Activated CD4-positive, CD25-positive, alpha-beta regulatory T cell treated with anti-CD3 and anti-CD28 coated beads, Interleukin-2, amount 50 U/mL, for 24 hours (primary cell): ENCODE measurements at places on chromosomes 4 and X.
A peak's percentile ranks its signal among the peaks of the same experiment; 100 is the strongest.

GRCh38 chrX:124010157-124010556 lies 48.7 kb downstream of the STAG2 start:
- peak; percentile 85 for ATAC-seq

GRCh38 chr4:73991742-73992000 lies 3.7 kb upstream of the PPBP start:
- ATAC-seq: no peak

DNA sequence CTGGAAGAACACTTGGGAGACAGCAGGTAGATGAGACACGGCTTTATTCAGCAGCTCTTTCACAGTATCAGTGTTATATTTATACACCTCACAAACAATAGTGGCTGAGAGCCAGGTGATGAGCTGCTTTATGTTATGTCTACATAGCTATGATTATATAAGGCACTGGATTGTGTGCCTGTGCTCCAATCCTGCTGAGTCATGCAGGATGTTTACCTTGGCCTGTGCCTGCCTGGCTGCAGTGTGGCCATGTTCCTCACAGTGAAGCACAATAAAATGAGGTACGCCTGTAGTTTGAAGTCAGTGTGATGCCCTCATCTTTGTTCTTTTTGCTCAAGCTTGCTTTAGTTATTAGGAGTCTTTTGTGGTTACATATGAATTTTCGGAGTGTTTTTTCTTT lies 31.3 kb downstream of the CXCL13 start:
- no peak for ATAC-seq

DNA sequence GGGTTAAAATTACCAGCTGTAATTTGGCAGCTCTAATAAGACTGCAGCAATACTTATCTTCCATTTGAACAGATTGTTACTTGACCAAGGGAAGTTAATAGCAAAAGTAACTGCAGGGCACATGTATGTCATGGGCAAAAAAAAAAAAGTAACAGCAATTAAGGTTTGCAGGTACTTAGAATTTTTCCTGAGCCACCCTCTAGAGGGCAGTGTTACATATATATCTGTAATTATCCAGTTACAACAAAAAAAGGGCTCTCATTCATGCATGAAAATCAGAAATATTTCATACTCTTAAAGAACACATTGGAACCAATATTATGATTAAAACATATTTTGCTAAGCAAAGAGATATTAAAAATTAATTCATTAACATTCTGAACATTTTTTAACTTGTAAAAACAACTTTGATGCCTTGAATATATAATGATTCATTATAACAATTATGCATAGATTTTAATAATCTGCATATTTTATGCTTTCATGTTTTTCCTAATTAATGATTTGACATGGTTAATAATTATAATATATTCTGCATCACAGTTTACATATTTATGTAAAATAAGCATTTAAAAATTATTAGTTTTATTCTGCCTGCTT lies 25.1 kb downstream of the XIAP start:
- ATAC-seq: no peak

DNA sequence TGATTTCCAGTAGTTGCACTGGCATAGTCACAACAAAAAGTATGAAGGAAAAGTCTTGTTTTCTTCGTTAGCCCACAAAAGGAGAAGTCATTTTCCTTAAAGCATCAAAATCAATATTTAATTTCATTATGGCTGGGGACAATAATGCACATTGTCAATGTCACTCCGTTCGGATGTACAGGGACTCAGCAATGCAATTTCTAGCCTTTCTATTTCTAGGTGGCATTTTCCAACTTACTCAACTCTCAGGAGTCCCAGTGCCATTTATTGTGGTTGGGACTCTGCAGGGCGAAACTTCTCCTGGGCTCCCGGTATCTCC lies 99.6 kb downstream of the CEP135 start:
- no peak for ATAC-seq

DNA sequence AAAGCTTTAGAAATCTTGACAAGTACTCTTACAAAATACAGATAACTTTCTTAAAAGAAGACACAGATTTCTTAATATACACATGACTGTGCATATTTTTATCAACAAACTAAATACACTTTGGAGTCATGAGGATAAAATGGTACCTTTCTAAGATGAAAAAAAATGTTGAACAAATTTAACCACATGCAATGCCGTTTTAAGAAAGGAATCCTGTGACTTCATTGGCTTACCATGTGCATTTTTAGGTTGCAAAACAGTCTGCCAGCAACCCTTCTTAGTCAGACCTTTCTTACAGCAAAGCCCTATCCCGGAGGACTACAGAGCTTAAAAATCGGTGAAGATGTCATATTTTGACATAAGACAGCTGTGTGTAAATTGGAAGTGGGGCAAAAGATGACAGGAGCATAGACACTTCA lies 51.7 kb downstream of the GASK1B start:
- no peak for ATAC-seq

GRCh38 chrX:30488092-30488491 lies 89.5 kb downstream of the TASL start:
- no peak for ATAC-seq

DNA sequence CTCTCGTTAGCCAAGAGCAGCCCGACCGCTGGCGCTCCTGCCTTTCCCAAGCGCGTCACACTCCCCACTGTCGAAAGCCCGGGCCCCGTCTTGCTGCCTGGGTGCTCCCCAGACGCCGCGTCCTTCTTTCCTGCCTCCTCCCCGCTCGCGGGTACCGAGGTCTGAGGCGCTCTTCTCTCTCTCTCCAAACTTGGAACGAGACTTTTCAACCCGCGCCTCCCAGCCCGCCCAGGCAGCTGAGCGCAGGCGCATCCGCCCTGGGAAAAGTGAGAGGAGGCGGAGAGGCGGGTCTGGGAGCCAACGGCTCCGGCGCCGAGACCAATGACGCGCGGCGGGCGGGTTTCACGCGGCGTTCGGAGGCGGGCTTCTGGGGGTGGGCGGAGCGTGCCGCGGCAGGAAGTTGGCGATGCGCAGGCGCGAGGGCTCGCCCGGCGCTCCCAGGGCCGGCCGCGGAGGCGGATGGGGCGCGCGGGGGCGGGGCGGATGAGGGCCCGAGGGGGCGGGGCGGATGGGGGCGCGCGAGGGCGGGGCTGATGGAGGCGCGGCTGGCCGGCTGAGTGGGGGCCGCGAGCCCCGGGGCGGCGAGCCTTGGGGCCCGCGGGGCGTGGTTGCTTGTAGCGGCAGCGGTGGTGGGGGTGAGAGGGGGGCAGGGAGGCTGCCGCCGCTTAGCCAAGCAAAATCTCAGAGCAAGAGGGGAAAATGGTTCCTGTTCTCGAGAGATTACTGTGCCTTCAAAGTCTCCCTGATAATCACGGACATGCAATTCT lies at the start of gene RBBP7:
TSS of gene RBBP7 (minus strand) at position 268 of the 767 bp plus-strand sequence. CDS start 309 bp downstream, outside the sequence.
- peak; percentile 79 for ATAC-seq

DNA sequence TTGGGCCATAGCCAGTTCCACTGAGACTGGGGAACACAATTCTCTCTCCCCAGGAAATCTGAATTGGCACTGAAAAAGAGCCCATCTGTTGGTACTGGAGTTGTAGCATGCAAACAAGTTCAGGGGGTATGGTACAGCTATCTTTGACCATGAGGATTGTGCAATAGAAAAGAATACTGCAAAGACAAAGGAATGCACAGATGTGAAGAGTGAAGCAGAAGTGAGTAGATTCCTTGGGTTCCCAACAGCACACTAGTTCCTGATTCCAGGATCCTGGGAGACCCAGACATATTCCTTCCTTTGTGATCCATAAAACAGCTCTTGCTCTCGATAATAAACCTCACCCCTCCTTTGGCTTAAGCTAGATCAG lies 43.3 kb upstream of the CTAG2 start:
- no peak for ATAC-seq

DNA sequence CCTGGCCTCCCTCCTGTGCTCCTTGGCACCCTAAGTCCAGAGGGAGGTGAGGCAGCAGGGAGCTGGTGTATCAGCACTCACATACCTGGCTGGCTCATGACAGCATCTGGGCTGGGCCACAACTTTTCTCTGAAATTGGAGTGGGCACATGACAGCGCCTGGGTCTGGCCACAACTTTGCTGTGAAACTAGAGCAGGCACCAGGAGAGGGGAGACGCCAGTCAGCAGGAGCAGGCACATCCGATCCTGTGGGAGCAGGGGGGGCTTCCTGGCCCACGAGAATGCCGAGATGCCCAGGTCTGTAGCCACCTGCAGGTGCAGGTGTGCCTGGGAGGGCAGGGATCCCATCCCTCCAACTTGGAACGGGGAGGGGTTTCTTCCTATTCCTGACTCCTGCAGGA lies 69.7 kb upstream of the PPP3CA start:
- ATAC-seq: no peak

DNA sequence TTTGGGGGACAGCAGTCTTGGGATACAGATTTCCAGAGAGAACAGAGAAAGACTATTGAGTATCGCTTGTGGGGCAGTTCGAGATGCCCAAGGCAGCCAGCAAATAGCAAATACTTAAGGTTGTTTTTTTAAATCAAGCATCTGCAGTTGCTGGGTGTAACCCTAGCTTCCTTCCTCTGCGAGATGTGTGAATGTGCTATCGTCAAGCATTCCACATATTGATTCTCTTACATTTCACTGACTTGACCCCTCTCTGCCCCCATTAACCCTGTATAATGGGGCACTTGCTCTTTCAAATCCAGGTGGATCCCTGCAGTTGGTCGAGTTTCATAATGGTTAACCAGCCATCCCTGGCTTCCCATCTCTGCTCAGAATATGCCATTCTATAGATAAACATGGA lies 23.5 kb downstream of the KCNE5 start:
- ATAC-seq: no peak

DNA sequence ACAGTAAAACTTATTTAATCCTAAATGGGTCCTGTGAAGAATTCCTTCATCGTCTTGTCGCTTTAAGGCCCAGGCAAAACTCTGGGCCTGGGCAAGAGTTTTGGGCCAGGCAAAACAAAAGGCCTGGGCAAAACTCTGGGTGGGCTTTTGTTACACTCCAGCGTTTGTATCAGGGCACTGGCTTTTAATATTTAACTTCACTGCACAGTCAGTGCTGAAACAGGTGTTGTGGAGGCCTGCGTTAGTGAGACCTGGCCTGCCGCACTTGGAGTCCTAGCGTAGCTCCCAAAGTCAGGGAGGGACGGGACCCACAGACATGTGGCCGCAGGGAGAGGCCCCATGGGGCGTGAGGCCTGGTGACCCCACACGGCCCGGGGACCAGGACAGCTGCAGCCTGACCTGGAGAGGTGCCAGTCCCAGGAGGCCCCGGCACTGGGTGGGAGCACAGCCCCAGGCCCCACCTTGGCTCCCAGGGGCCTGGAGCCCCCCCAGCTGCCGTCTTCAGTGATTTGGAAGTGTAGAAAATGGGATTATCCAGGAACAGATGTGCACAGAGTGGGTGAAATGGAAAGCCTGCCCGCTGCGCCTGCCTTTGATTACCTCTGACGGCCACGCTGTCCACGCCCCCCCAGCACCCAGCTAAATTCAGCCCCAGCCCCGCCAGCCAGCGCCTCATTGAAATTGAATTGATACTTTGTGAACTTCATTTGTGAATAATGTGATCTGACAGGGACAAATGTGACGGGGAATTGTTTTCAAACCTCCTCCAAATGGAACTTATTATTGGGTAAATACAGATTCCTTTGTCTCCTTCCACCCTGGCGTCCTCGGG lies 132.9 kb upstream of the NKX1-1 start:
- ATAC-seq: no peak

GRCh38 chrX:46321676-46322075 lies 223.5 kb downstream of the ZNF674 start:
- no peak for ATAC-seq

DNA sequence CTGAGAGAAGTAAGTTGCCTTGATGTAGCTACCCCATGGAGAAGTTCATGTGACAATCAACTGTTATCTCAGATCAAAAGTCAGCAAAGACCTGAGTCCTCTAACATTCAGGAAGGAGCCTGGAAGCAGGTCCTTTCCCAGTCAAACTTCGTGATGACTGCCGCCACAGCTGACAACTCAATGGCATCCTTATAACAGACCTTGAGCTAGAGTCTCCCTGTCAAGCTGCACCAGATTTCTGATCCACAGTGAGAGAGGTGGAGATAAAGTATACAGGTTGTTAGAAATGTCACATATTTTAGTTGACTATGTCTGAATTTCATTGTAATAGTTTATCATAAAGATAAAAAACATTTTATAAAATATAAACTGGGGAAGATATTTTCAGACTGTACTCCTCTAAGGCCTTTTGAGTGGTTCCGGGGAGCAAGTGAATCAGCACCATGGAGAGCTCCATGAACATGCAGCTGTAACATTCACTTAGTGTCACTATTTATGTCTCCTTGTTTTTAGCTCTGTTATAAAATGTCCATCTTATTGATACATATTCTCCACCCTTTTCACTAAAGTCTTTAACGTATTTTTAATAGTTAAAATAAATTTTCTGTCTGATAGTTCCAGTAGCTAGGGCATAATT lies 1653.5 kb upstream of the AGA start:
- ATAC-seq: no peak

GRCh38 chr4:158492391-158492790 lies 29.3 kb upstream of the RXFP1 start:
- ATAC-seq: no peak

DNA sequence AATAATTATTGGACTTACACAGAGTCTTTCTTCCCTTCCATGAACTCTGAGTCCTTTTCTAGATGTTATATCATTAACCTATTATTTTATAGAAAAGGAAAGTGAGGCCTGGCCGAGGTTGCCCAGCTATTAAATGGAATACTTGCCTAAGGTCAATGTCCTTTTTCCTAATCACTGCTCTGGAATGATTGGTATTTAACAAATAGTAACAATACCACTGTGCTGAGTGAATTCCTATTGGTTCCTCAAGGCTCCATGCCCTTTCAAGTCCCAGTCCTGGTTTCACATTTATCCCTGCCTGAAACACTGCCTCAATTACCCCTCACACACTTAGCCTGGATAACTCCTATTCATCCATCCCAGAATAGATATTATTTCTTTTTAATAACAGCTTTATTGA lies 6.2 kb downstream of the TCEAL9 start:
- no peak for ATAC-seq

DNA sequence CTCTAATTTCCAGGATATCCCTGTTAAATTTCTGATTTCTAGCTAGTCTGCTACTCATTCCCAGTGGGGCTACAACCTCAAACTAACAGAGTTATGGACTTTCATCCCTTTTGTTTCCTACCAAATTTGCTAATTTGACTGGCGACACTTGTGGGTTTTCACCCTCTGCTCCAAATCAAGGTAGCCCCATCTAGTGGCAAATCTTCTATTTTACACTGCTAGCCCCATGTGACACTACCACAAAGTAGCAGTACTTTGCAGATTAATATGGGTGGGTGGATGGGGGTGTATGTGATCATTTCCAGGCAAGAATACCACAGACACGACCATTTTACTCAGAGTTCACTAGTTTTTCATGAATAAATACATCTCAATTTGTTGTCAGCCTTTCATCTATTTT lies 150.3 kb downstream of the MSL3 start:
- peak; percentile 65 for ATAC-seq

GRCh38 chrX:106341823-106342222 lies 173.7 kb downstream of the PWWP3B start:
- no peak for ATAC-seq

DNA sequence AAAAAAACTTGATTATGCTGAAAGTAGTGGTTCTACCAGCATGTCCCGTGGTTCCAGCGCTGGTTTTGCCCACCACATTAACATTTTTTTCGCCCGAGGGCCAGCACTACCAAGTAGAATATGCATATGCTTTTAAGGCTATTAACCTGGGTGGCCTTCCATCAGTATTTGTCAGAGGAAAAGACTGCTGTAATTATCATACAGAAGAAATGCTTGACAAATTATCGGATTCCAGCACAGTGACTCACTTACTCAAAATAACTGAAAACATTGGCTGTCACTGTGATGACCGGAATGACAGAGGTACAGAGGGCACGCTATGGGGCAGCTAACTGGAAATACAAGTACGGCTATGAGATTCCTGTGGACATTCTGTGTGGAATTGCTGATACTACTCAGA lies 34.6 kb downstream of the PRPS2 start:
- ATAC-seq: no peak

- no peak for ATAC-seq
These were observed 101.0 kb downstream of the PAPSS1 start for GRCh38 chr4:107619066-107619465.
